ENCODE measurements at places on chromosomes 3 and 15.

DNA sequence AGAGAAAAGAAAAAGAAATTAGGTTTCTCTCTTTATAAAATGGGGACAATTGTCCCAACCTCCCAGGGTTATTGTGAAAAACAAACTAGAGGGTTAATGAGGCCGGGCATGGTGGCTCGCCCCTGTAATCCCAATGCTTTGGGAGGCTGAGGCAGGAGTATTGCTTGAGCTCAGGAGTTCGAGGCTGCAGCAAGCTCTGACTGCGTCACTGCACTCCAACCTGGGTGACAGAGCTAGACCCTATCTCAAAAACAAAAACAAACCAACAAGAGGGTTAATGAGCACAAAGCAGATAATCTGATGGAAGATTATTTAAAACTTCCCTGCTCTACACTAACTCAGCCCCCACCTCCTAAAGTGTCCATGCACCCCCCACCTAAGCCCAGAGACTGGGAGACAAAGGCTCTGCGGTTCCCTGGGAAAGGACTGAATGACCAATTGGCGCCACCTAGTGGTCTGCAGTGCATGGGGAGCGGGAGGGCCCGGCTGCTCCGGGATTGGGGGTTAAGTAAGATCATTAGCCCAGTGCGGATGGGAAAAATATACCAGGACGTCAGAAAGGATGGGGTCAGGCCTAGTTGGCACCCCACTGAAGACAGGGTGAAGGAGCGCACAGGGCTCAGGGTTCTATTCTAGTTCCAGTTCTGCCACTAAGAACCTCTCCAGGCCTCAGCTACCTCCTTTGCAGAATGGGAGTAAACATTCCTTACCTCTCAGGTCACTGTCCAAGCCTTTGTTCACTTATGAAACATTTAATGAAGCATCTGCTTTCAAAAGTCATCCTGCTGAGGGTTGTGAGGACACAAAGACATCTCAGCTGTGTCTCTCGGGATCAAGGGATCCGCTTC, 15.6 kb downstream of the PIF1 start:
- DNase-seq: peak; percentile 59

GRCh38 chr3:195440379-195440778, 2.4 kb downstream of the ACAP2 start:
- no peak for DNase-seq

- DNase-seq: no peak
Measured at GRCh38 chr3:127483005-127483641, 107.4 kb downstream of the TPRA1 start.

DNA sequence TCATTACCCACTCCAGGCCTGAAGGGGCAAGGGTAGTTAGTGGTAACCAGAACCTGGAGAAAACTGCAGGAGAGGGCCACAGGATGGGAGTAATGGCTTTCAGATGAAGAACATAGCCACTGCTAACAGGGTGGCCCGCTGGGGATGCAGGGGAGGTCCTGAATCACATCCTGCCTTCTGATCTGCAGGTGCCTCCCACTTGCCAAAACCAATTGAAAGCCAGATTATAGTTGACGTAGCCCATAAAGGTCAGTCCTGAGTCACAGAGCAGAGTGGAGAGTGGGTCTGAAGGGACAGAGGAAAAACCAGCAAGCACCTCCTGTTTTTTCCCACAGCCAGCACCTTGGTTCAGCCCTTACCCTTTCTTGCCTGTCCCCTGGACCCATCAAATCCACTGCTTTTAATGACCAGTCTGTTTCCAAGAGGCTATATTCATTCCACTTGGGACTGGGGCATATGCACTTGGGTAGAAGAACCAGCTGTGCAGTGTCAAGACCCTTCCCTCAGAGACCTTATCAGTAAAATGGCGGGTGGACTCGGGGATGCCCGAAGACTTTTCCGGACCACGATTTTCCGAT, 646 bp upstream of the SLC35G2 start:
- no peak for DNase-seq

DNA sequence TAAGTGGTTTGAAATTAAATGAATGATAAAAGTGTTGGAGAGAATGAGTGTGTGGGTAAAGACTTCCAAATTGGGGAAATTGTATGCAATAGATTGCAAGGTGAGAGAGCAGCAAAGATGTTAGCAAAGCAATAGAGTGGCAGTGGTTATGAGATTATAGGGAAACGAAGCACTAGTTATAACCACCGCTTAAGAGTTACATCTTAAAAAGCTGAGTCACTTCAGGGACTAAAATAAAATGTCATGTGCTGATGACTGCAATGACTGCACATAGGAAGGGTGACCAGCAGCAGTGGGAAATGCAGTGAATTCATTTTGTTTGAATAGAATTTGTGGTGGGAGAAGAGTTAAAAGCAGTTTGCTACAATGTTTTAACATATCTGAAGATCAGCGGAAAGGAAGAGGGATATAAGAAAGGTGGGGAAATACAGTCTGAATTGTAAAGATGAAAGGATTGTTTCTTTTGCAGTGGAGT, 127.3 kb downstream of the RAP2B start:
- no peak for DNase-seq

DNA sequence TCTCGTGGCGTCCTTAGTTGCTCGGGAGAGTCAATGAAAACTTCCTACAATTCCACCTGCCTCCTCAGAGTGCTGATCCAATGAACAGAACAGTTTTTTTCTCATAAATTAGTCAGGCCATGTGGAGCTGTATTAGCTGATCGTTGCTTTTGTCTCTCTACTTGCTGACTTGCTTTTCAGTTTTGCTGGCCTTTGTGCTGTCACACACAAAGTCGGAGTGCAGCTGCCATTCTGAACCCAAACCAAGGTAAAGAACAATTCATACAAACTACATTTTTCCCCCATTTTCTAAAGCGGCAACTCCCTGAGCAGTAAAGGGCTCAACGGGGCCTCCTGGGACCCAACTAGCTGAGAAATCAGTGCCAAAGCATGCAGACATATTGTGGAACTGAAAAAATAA, 43.1 kb downstream of the MEIS2 start:
- no peak for DNase-seq

DNA sequence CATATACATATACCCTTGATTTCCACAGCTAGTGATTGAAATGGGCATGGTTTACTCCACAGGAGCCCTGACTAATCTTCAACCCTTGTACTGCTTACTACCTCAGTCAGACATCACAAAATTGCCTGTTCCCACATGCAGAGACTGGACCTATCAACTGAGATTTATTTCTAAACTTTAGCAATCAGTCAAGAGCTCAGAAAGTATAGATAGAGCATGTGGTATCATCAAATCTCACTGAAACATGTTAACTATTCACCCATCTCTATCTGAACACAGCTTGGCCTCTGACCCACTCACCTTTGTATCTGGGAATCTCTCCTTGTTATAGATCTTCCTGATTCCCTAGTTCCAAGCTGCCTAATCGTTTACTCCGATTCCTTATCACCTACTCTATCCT, 14.6 kb downstream of the ADAM10 start:
- DNase-seq: no peak

GRCh38 chr15:40536501-40536900, 28.3 kb downstream of the CCDC32 start:
- DNase-seq: no peak

DNA sequence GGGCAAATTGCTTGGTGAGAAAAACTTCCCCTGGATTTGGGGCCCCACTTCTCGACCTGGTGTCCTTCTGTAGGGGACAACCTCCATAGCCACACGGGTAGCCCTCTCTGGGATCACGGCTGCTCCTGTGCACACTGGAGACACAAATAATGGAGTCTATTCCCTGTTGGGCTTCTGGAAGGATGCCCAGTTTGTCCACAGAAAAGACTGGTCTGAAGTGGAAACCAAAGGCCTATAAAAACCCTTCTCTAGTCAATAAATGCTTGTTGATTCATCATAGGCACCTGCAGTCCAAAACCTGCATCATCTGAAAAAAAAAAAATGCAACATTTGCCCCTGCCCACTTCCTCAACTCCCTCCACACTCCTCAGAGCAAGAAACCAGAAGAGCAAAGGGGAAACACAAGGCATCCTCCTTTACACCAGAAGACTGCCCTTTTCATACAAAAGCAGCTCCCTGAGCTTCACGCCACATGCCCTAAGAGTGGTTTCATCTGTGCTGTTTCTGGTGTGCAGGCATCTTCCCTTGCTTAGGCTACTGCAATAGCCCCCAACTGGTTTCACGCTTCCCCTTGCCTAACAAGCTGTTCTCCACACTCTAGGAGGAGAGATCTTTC, 36.3 kb downstream of the SRGAP3 start:
- DNase-seq: no peak

GRCh38 chr3:23496165-23496564, 293.0 kb downstream of the UBE2E2 start:
- DNase-seq: no peak

DNA sequence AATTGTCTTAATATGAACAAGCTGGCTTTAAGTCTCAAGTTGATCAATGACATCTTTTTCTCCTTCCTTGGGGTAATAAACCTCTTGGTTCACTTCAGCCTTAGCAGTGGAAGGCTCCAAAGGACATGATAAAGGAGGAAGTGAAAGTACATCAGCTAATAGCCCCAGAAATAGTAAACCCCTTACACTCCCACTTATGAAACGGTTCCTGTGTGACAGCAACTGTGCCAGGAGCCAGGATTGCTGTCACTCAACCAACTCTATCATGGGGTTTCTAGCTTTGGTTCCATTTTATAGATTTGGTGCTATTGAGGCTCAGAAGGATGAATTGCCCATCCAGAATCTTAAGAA, 216.7 kb downstream of the ABHD5 start:
- no peak for DNase-seq

DNA sequence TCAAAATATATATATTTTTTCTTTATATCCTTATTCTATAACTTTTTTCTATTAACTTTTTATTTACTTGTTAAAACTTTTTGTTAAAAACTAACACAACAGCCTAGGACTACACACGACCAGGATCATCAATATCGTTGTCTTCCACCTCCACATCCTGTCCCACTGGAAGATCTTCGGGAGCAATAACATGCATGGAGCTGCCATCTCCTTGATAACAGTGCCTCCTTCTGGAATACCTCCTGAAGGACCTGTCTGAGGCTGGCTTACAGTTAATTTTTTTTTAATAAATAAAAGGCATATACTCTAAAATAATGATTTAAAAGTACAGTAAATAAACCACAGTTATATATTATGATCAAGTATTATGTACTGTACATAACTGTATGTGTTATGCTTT, 58.9 kb downstream of the SFMBT1 start:
- DNase-seq: no peak

- DNase-seq: no peak
Measured at GRCh38 chr15:62491642-62492041, 326.6 kb upstream of the C2CD4B start.

DNA sequence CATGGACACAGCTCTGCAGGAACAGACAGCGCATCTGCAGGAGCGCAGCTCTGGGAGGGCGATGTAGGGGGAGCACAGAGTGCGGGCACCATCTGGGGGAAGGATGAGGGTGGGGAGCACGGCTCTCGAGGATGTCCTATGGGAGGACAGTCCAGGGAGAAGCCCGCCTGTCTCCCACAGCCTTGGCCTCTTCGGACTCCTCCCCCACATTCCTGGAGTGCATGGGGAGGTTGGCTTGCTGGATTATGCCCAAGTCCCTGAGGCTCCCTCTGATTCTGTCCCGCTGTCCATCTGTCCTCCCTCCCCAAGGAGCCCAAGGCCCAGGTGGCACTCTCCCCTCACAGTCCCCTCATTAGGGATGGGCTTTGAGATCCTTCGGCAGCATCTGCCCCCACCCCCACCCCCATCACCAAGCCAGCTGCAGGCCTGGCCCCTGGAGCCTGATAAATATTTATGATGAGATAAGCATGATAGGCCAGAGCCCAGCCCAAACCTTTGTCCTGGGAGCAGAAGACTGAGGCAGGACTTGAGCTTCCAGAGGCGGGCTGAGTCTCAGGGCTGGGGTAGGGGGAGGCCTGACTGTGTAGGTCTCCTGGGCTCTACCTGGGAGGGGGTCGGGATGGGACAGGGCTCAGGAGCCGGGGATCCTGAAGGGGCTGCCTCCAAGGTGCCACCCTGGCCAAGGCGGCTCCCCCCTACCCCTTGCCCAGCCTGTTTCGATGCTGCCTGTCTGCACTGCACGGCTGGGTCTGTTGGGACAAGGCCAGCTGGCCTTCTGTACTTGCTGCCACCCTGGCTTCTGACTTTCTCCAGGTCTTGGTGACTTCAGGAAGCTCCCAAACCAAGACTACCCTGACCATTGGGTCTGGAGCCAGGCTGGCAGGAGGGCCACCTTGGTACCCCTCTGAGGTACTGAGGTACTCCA, 28.6 kb upstream of the SEMA3F start:
- no peak for DNase-seq

All from stimulated activated CD4-positive, alpha-beta T cell treated with anti-CD3 and anti-CD28 coated beads, Interleukin-1b, Interleukin-23, amount 100 ng/mL, for 24 hours (primary cell).